ENCODE measurements at places on chromosomes 6 and 20.

- DNase-seq, result no peak
Measured at GRCh38 chr6:26094036-26094435, 6.8 kb downstream of the HFE start.

- DNase-seq, result no peak
Measured at GRCh38 chr6:40901322-40902055, 137.5 kb downstream of the UNC5CL start.

DNA sequence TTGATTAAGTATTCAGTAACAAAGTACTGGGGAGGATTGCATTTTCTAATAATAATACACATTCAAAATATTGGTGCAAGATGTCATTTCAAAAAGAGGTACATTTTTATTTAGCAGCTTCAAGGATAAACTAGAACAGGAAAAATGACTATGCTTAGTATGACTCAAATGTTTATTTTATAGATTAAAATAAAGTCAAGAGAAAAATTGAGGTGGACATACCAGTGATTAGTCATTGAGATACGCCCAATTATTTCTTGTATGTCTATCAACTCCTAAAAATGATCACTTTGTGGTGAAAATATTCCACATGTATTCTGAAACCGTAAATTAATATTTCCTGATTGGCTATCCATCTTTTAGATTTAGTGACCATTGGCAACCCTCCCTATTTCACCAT, 96.7 kb downstream of the PHF3 start:
- no peak for DNase-seq

GRCh38 chr6:143264986-143265764, 185.3 kb downstream of the ADAT2 start:
- DNase-seq, result no peak

Measured in activated CD4-positive, alpha-beta T cell treated with anti-CD3 and anti-CD28 coated beads for 4 hours (primary cell).